ENCODE measurements at places on chromosomes 7 and 10.

GRCh38 chr10:104559935-104560334 is 81.2 kb upstream of the SORCS3 start:
- DNase-seq: no peak

- DNase-seq: no peak
Observed at GRCh38 chr7:116779931-116780330, 82.5 kb upstream of the CAPZA2 start.

DNA sequence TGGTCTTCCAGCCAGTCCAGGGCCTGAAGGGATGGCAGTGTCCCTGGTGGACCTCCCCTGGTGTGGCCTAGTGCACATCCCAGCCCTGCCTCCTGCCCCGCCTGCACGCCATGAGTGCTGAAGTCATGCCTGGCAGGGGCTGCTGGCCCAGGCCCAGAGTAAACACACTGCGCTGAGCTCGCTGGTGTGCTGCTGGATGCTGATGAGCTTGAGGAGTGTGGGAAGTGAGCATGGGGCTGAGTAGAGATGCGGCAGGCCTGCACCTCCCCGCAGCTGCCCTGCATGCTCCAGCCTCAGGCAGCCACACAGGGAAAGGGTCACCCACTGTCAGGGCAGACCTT is 43.2 kb downstream of the HTRA1 start:
- no peak for DNase-seq

- DNase-seq: peak; percentile 57
Observed at GRCh38 chr10:5566614-5567013, 41.9 kb downstream of the CALML3 start.

GRCh38 chr10:13308096-13308495 is 8.2 kb upstream of the PHYH start:
- no peak for DNase-seq

All from stimulated activated CD4-positive, alpha-beta T cell treated with anti-CD3 and anti-CD28 coated beads, Interleukin-4, amount 100 ng/mL, for 1 hour (primary cell).